ENCODE measurements at places on chromosomes 11 and 22.

- no peak for DNase-seq
Observed at GRCh38 chr11:3226846-3227567, 5.2 kb downstream of the MRGPRE start.

DNA sequence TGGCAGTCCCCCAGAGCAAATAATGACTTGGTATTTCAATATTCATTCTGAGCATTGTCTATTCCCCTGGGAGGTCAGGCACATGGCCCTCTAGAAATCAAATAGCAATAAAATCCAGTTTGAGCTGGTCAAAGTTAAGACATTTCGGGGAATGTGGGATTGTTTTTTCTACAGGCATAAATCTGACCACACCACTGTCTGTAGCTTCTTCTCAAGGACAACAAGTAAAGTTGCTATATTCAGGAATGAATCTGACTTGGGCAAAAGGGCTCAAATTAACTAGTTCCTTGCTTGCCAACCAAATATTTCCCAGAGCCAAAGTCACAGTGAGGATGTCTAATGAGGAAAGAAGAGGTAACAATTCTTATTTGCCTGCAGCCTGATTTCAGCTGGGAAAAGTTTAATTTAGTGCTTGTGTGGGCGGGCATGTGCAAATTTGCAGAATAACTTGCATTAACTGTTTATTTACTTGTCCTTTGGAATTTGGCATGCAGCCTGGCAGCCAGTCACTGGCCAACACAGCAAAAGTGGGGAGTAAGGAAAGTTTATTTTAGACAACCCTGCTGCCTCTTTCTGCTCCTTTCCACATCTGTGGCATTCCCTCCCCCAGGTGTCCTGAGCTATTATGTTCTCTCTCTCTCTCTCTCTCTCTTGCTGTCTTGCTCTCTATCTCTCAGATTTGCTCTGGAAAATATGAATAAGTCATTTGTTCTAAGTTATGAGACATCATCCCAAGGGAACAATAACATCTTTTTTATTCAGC, 51.2 kb upstream of the ARHGAP20 start:
- no peak for DNase-seq

DNA sequence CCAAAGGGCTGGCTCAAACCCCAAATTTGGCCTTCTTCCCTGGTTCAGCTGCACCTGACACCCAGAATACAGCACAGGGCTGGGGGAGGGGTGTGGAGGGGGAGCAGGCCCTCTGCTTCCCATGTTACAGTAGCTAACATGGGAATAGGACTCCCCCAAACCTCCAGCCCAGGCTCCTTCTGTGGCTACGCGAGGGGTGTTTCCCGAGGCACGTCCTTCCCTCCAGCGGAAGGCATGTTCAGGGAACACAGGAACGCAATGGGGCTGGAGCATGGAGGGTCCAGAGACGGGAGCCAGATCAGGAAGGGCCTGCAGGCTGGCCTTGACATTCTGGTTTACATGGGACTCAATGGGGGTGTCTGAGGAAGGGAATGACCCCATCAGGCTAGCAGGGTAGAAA, 11.8 kb upstream of the IGLL1 start:
- no peak for DNase-seq

- no peak for DNase-seq
Observed at GRCh38 chr11:48011102-48011797, 30.9 kb downstream of the PTPRJ start.

- DNase-seq, result no peak
Observed at GRCh38 chr11:121141066-121141465, 40.0 kb downstream of the TECTA start.

DNA sequence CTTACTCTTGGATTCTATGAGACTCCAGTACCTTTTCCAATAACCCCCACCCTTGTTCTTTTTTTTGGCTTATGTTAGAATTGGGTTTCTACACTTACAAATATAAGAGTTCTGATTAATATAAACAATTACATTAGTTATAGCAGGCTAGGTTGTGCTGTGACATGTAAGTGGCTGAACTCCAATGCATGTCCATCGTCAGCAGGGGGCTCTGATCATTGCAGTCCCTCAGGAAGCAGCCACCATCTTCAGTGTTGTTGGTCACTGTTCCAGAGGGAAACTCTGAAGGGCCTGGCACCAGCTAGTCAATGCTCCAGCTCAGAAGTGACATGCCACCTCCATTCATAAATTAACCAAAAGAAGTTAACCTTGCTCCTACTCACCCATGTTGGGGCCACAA, 5.6 kb downstream of the LIPT2 start:
- no peak for DNase-seq

- no peak for DNase-seq
Observed at GRCh38 chr11:91219535-91219934, 996.7 kb upstream of the CHORDC1 start.

GRCh38 chr11:117986981-117987574, 884 bp downstream of the IL10RA start:
- DNase-seq, result no peak

GRCh38 chr11:76314741-76315090, 66.2 kb downstream of the THAP12 start:
- no peak for DNase-seq

- no peak for DNase-seq
Observed at GRCh38 chr11:31784611-31785010, 26.5 kb downstream of the PAX6 start.

GRCh38 chr22:47598864-47599263, 836.4 kb downstream of the TBC1D22A start:
- no peak for DNase-seq

DNA sequence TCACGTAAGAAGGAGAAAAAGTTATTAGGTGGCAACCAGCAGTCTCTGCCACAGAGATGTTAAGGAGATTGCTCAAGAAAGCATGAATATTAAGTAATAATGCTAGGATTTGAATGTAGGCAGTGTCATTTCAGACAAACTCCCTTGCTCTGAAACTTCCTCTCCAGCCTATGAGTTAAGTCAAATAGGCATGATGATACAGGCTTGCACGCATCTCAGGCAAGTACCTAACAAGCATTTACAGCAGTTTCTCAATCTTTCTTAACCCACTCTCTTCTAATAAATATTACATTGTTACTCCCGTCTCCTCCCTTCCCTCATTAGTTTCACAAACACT, 72.7 kb downstream of the RAB38 start:
- DNase-seq, result no peak

- DNase-seq, result no peak
Observed at GRCh38 chr11:16953663-16954062, 60.6 kb downstream of the PLEKHA7 start.

DNA sequence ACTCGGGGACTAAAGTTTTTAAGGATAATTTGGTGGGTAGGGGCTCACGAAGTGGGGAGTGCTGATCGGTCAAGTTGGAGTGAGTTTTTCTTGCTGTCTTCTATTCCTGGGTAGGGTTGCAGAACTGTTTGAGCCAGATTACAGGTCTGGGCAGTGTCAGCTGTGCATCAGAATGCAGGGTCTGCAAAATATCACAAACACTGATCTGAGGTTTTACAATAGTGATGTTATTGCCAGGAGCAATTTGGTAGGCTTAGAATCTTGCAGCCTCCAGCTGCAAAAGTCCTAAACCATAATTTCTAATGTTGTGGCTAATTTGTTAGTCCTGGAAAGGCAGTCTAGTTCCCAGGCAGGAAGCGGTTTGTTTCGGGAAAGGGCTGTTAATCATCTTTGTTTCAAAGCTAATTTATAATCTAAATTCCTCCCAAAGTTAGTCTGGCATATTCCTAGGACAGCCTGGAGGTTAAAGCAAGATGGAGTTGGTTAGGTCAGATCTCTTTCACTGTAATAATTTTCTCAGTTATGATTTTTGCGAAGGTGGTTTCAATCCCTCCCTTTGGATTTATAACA, 39.7 kb upstream of the CALCA start:
- DNase-seq, result no peak

- DNase-seq, result no peak
Observed at GRCh38 chr11:78339483-78339882, 78.1 kb downstream of the GAB2 start.

- no peak for DNase-seq
Observed at GRCh38 chr22:26554956-26555355, 35.0 kb downstream of the TPST2 start.

DNA sequence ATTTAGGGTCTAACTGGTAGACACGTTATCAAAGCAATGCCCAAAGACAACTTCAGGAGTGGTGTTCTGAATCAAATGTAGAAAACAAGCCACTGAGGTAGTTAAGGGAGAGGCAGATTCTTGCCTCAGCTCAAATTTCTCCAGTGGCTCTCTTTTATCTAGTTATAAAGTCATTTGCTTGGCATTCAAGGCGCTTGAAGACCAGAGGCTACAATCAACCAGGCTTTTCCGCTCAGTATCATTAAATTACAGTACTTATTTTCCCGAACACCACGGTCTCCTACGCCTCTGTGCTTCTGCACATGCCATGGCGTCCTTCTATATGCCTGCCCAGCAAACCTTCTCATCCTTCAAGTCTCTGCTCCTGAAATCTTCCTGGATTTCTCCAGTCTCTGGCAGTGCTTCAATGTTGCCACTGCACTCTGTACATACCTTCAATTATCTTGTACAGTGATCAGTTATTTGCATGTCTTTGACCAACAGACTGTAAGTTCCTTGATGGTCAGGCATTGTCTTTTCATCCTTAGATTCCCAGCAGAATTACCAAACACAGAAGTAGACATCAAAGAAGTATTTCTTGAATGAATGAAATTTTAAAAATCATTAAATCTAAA, 1.4 kb downstream of the POGLUT3 start:
- no peak for DNase-seq

DNA sequence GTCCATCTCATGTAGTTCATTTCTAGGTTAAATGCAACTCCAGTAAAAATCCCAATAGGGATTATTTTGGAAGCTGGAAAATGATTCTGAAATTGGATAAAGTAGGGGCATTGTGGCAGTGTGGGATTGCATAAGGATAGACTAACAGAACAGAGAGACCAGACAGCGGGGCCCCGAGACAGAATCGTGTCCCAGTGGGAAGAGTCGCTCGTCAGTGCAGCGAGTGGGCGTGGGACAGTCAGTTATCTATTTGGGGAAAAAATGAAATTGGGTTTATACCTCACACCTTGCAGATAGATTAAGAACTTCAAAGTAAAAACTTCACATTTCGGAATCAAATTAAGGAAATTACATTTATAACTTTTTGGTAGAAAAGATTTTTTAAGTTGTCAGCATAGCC, 10.6 kb downstream of the SART1 start:
- no peak for DNase-seq

- DNase-seq, result no peak
Observed at GRCh38 chr11:27694992-27695391, 5.3 kb downstream of the BDNF start.

GRCh38 chr11:81477277-81477676, 1256.4 kb downstream of the FAM181B start:
- no peak for DNase-seq

GRCh38 chr11:65634109-65634436, 3.8 kb upstream of the SIPA1 start:
- no peak for DNase-seq

GRCh38 chr11:35122308-35122707, 16.7 kb upstream of the CD44 start:
- DNase-seq, result no peak

DNA sequence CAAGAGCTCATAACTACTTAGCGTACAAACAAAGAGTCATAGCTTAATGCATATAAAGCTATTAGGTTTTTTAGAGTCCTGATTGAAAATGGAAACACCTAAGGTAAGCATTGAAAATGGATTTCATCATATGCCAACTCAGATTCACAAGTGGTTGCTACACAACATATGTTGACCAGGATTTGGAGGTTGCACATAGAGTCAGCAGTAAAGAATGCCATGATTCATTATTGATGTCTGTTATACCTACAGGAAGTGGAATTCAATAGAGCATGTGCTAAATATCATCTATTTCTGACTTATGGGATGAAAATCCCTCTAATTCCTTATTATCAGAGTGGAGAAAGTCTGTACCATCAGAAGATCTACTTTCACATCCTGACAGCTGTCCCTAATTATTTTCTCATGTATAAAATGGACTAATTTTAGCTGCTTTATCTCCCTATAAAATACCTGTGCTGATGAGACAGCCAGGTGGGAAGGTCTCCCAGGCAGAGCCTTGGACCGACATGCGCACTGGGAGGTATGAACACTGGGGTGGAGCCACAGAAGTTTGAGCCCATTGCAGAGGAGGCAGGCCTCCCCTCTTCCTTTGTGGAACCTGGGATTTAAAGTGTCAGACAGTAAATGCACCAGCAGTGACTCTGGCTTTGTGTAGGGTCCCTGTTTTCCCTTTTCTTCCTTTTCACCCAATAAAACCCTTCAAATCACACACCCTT, 204.2 kb downstream of the AASDHPPT start:
- no peak for DNase-seq

DNA sequence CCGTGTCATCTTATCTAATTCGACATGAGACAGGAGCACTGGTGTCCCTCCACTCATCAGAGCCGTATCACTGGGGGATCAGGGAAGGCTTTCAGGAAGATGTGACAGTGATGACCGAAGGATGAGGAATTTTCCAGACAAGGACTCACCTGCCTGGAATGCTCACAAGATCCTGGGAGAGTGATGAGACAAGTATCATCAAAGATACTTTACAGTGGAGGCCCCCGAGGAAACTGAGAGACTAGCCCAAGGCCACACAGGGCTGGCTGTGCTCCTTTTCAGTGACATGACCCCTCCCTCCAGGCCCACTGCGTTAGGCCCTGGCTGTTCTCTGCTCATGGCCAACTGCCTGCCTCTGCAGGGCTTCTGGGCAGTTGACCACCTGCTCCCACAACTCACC, 13.0 kb downstream of the CLPB start:
- DNase-seq, result no peak

- no peak for DNase-seq
Observed at GRCh38 chr11:16812274-16812673, 73.8 kb downstream of the C11orf58 start.

DNA sequence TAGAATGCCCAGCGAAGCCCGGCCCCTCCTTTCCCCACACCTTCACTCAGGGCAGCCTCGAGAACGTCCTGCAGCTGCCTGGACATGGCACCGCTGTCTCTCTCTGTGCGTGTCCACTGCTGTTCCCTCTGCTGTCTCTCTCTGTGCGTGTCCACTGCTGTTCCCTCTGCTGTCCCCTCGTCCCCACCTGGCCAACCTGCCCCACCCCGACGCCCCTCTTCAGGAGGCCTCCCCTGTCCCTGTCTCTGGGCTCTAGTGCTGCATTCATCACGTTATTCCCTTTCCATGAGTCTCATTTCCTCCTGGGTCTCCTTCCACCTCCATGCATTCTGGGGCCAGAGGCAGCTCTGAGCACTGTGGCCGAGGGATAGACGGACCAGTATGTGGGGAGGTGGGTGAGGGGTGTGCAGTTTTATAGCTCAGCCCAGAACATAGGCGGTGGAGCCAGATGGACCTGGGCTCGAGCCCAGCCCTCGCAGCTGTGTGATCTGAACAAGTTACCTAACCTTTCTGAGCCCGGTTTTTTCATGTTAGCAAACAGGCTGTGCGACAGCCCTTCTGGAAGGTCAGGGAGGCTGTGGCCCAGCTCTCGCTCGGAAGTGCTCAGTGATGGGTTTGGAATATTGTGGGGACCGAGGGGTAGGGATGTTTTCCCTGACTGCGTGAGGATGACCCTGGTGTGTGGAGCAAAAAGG, 41.9 kb upstream of the SMIM38 start:
- no peak for DNase-seq
